ENCODE measurements at places on chromosomes 7 and 10. TPM values are rescaled to one million over a fixed set of nuclear protein-coding genes. Genes with fewer than 3 reads are reported as not detected.

DNA sequence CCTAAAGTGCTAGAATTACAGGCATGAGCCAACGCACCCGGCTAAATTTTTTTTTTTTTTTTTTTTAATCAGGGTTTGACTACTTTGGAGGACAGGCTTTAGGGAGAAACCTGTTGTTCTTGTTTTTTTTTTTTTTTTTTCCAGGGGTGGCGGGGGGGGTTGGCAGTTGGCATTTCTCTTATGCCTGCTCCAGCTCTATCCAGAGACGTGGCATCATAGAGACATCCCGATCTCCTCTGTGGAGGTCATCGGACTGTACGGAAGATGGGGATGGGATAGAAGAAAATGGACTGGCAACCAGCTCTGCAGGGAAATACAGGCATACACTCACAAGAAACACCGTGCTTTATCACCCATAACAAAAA is 130.8 kb downstream of the PRPF18 start:
- H3K27me3 ChIP-seq = no peaks in the 10 kb centered on the region
- H3K36me3 ChIP-seq = no peaks in the 10 kb centered on the region
- no peak overlapping the region for H3K4me3 ChIP-seq
- H3K27ac ChIP-seq = no peak overlapping the region

DNA sequence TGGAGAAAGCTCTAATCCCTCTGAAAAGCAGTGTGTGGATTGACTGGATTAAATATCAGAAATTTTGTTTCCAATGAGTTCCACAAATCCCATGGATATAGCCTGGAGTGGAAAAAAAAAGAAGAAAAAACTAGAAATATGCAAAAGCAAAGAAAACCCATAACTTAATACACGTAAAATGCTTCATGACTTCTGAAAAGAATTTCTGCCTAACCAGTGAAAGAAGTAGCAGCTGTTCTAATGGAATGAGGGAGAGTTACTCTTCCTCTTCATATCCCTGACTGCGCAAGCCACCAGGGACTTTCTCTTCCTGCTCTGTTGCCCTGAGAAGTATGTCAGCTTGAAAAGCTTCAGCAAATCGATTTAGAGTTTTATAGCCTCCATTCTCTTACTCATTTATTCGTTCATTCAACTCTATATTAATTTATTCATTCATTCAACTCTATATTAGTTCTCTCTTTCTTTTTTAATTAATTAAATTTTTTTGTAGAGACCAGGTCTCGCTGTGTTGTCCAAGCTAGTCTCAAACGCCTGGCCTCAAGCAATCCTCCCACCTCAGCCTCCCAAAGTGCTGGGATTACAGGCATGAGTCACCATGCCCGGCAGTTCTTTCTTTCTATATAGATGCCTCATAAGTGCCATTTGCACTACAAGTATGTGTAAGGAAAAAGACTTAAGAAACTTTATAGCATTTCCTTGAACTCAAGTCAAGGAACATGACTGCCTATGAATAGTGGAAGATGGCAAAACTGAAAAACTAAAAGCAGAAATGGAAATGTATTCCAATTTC is 447.3 kb upstream of the NRP1 start:
- H3K36me3 ChIP-seq = no peaks in the 10 kb centered on the region
- H3K27me3 ChIP-seq = no peaks in the 10 kb centered on the region
- DNase-seq = no peak

- H3K27me3 ChIP-seq = no peaks in the 10 kb centered on the region
- H3K36me3 ChIP-seq = no peaks in the 10 kb centered on the region
- no peak overlapping the region for H3K27ac ChIP-seq
- no peak overlapping the region for H3K4me3 ChIP-seq
Measured at GRCh38 chr7:127154101-127154500, 98.6 kb downstream of the GRM8 start.

DNA sequence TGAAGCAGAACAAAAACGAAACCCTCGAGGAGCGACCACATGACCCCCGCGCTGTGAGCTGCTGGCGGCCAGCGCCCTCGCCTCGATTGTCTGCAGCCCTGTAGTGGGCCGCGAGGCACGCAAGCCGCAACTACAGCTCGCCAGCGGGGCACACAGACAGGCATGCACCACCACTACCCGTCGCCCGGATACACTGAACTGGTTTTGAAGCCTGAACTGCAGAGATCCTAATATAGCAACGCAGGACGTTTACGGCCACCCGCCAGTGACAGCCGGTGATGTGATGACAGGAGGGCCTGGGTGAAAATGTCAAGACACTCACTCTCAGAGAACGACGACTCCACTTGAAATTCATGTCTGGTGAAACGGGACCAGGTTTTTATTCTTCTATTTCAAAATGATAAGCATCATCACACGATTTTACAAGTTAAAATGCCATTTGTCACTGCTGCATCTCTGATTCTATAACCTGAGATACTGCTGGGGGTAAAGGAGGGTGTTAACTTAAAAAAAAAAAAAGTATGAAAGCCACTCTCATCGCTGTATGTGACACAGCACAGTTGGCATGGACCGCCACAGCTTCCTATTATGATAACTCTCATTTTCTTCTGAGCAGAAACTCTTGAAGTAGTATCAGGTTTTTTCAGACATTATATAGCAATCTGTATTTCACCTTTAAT is 120.3 kb upstream of the DIP2C start:
- no peak for DNase-seq
- no peaks in the 10 kb centered on the region for H3K27me3 ChIP-seq
- H3K4me3 ChIP-seq = no peak overlapping the region
- no peaks in the 10 kb centered on the region for H3K4me1 ChIP-seq
- peaks cover 86% of the 10 kb centered on the region for H3K36me3 ChIP-seq
- H3K27ac ChIP-seq = no peak overlapping the region

GRCh38 chr7:84137812-84138211 is 56.8 kb downstream of the SEMA3A start:
- H3K4me3 ChIP-seq = no peak overlapping the region
- peaks cover 27% of the 10 kb centered on the region for H3K36me3 ChIP-seq
- no peak overlapping the region for H3K27ac ChIP-seq
- H3K4me1 ChIP-seq = no peaks in the 10 kb centered on the region

- H3K27ac ChIP-seq = no peak overlapping the region
- no peaks in the 10 kb centered on the region for H3K27me3 ChIP-seq
- no peaks in the 10 kb centered on the region for H3K4me1 ChIP-seq
- DNase-seq = no peak
- no peak overlapping the region for H3K4me3 ChIP-seq
Measured at GRCh38 chr7:102376964-102377466, 19.1 kb upstream of the PRKRIP1 start.

GRCh38 chr10:120507175-120507574 is 50.1 kb downstream of the PLPP4 start:
- no peaks in the 10 kb centered on the region for H3K36me3 ChIP-seq
- DNase-seq = no peak
- H3K4me1 ChIP-seq = no peaks in the 10 kb centered on the region

DNA sequence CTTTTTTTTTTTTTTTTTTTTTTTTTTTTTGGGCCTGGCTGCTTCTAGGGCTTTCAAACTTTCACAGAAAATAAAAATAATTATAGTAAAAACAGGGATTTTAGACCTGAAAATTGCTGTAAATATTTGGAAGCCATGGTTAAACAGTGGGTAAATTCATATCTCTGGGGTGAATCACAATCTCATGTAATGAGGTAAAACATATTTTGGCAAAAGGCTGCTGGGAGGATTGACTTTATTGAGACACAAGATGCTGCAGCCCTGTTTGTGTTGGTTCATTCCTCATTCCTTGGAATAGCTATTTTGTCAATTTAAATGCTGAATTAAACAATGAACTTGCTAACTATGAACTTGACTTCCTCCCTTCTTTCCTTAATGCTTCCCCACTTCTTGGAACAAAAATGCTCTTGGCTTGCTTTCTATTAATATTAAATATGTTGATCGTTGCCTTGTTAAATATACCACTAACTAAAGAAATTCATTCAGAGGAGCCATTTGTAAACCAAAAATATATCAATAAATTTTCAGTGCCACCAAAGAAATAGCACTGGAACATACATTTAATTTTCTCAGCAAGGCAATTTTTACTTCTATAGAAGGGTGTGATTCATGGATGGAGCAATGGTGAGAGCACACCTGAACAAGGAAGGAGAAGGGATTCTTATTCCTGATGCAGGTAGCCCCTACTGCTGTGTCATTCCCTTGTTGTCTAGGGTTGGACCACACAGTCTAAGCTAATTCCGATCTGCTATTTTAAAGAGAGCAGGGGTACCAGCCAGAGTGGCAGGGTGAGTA is 24.6 kb downstream of the AGK start:
- H3K4me3 ChIP-seq = no peak overlapping the region
- no peak overlapping the region for H3K27ac ChIP-seq
- DNase-seq = no peak
- no peaks in the 10 kb centered on the region for H3K4me1 ChIP-seq
- no peaks in the 10 kb centered on the region for H3K27me3 ChIP-seq

DNA sequence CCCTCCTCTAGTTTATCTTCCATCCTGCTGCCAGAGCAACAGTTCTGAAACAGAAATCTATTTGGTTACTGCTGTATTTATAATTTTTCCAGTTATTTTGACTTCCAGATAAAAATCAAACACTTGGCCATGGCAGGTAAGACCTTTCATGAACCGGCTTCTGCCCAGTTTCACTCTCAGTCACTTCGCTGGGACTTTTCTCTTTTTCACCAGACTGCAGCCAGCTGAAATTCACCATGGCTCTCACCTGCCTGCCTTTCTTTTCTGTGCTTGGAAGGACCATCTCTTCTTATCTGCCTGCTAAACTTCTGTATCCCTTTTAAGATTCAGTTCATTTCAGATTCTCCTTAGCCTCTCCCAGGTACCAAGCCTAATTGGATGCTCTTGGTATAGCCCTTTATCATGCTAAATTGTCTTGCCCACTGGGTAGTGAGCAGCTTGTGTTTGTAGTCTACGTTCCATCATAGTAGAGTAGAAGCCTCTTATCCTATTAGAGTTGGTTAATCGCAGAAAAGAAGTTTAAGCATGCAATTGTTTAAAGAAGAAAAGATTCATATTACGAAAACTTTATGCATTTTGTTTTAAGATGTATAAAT is 71.7 kb downstream of the TAF3 start:
- H3K36me3 ChIP-seq = no peaks in the 10 kb centered on the region
- H3K27ac ChIP-seq = no peak overlapping the region
- DNase-seq = no peak
- no peak overlapping the region for H3K4me3 ChIP-seq
- H3K27me3 ChIP-seq = no peaks in the 10 kb centered on the region
- no peaks in the 10 kb centered on the region for H3K4me1 ChIP-seq

GRCh38 chr10:5317547-5318107 is 47.1 kb upstream of the UCN3 start:
- no peaks in the 10 kb centered on the region for H3K4me1 ChIP-seq
- DNase-seq = no peak
- no peak overlapping the region for H3K27ac ChIP-seq
- H3K27me3 ChIP-seq = no peaks in the 10 kb centered on the region
- no peak overlapping the region for H3K4me3 ChIP-seq

DNA sequence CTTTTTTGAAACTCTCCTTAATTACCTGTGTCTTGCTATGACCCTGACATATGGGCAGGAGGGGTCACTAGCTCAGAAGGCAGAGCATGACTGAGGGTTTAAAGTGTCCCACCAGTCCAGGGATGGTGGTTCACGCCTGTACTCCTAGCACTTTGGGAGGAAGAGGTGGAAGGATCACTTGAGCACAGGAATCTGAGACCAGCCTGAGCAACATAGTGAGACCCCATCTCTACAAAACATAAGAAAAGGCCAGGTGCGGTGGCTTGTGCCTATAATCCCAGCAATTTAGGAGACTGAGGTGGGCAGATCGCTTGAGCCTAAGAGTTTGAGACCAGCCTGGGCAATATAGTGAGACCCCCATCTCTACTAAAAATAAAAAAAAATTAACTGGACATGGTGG is 133.8 kb downstream of the TMEM178B start:
- H3K27me3 ChIP-seq = no peaks in the 10 kb centered on the region
- DNase-seq = no peak
- H3K4me1 ChIP-seq = no peaks in the 10 kb centered on the region
- no peak overlapping the region for H3K27ac ChIP-seq

- H3K36me3 ChIP-seq = no peaks in the 10 kb centered on the region
- no peak overlapping the region for H3K4me3 ChIP-seq
- H3K27ac ChIP-seq = no peak overlapping the region
- H3K27me3 ChIP-seq = no peaks in the 10 kb centered on the region
- H3K4me1 ChIP-seq = no peaks in the 10 kb centered on the region
Measured at GRCh38 chr7:128883622-128884448, 21.2 kb downstream of the ATP6V1F start.

DNA sequence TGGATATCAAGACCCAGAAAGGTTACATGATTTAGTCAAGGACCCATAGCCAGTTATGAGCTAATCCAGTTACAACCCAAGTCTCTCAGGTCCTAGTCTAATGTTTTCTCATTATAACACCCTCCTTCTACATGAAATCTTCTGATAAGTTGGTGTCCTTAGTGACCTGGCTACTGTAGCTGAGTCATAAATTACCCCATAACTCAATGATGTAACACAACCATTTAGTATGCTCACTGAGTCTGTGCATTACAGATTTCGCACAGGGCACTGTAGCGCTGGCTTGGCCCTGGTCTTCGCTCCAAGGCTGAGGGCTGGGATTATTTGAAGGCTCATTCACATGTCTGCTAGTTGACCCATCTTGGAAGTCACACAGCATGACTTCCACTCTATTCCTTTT is 36.0 kb upstream of the GLCCI1 start:
- H3K4me3 ChIP-seq = no peak overlapping the region
- H3K4me1 ChIP-seq = no peaks in the 10 kb centered on the region
- no peaks in the 10 kb centered on the region for H3K36me3 ChIP-seq
- no peaks in the 10 kb centered on the region for H3K27me3 ChIP-seq
- H3K27ac ChIP-seq = no peak overlapping the region

DNA sequence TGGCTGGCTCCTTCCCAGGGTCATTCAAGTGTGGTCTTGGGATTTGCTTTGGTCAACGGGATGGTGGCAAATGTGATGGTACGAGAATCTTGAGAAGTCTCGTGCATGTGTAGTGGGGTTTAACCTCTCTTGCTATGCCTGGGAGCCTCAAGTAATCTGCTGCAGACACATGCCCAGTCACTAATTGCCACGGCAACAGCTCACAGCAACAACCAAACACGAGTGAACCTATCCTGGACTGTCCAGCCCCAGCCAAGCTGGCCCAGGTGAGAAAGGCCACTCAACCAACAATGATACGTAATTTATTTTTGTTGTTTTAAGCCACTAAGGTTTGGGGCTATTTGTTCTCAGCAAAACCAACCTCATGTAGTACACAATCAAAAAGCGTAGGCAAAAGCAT is 38.1 kb upstream of the DDC start:
- no peak for DNase-seq
- peaks cover 83% of the 10 kb centered on the region for H3K36me3 ChIP-seq
- no peak overlapping the region for H3K4me3 ChIP-seq
- peaks cover 6% of the 10 kb centered on the region for H3K4me1 ChIP-seq
- H3K27me3 ChIP-seq = no peaks in the 10 kb centered on the region
- H3K27ac ChIP-seq = no peak overlapping the region

GRCh38 chr7:127665922-127666321 is 13.9 kb downstream of the SND1 start:
- H3K27me3 ChIP-seq = no peaks in the 10 kb centered on the region
- peak; percentile 82 for DNase-seq
- peak overlapping the region; percentile 59 for H3K4me3 ChIP-seq
- peaks cover 51% of the 10 kb centered on the region for H3K36me3 ChIP-seq
- no peak overlapping the region for H3K27ac ChIP-seq
- peaks cover 4% of the 10 kb centered on the region for H3K4me1 ChIP-seq

The MKI67 gene
- 74.8 TPM for total RNA-seq

The IRF5 gene
- total RNA-seq = 0.52 TPM

The HOXA6 gene
- total RNA-seq = not detected

The TYW1B gene
- 3.0 TPM for total RNA-seq

The GRK5 gene
- total RNA-seq = 9.3 TPM

The TAS2R38 gene
- total RNA-seq = not detected

The CACNA2D1 gene
- total RNA-seq = 26.8 TPM
